Muscle of back (tissue), 13 donors: ENCODE measurements at places on chromosomes 2 and 18.

DNA sequence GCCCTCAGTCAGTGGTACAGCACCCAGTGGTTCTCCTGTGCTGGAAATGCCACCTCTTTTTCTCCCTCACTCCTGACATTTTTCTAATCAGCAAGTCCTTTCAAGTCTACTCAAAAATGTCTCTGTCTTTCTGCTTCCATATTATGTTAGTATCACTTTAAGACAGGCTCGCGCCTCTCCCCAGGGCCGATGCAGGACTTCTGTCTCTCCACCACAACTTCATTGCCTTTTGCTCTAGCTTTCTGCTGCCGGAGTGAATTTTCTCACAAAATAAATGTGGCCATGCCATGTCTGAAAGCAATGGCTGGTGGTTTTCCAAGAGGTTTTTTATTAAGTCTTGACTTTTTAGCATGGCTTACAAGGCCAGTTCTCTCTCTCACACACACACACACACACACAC lies 73.6 kb downstream of the AOX1 start:
- DNase-seq, result no peak

- no peak for DNase-seq
Observed at GRCh38 chr18:21115519-21116411, 4.2 kb upstream of the ROCK1 start.

DNA sequence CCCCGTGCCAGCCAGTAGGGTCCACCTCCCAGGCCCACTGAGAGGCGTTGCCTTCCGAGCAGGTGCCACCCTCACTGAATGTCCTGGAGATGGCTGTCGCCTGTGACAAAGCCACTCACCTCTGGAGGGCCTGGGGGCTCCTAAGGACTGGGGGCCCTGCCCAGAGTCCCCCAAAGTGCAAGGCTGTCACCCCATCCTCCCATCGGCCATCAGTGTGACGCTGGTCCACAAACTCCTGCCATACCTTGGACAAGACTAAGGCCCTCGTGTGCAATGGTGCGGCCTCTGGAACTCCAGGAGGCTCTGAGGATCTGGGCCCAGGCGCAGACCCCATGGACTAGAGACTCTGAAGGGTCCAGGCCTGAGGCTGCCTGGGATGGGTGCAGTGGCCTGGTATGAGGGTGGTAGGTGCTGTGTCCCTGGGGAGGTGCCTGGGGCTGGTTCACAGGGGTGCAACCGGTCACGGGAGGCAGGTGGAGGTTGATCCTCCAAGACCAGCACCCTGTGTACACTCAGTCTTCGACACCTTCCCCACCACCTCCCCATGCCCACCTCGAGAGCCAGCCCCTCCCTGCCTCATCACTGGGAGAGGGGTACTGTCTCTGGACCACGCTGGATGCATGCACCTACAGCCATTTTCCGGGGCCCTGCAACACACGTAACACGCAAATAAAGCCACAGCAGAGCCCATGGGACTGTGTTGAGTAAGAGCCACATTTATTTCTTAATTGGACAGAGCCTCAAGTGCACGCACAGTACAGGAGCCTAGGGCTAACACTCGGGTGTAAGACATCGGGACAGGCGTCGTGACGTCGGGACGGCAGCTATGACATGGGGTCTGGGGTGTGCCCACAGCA lies 21.6 kb downstream of the AQP12A start:
- DNase-seq, result no peak

DNA sequence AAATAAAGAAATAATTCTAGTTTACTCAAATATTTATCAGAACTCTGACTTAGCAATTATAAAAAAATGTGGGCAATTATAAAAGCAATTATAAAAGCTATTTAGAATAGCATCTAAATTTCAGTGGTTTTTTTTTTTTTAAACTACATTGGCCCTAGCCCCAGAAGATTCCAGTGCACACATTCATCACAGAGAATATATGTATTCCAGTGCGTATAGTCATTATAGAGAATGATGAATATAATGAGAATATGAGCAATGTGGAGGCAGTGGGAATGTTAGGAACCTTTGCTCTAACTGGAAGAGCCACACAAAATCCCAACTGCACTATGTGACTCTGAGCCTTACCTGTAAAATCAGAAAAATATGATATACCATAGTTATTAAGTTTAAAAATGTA lies 10.5 kb downstream of the MAP3K2 start:
- DNase-seq, result no peak

GRCh38 chr18:13809531-13810255 lies 14.3 kb upstream of the MC5R start:
- DNase-seq, result no peak

DNA sequence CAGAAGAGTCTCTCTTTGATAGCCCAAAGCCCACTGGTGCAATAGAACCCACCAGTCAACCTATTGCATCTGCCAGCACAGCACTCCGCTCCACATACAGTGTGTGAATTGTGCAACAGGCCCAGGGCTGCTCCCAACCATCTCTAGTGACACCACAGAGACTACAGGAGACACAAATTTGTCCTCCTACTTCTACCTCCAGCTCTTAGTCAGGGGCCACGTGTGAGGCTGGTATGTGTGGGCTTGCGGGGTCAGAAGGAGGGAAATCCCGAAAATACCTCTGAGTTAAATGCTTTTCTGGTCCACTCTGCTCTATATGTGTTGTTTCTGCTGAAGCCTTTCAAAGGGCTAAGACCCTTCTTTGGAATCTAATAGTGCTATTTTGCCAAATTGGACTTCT lies 18.0 kb downstream of the DGUOK start:
- no peak for DNase-seq

GRCh38 chr18:64294967-64295366 lies 146.1 kb upstream of the LINC00305 start:
- no peak for DNase-seq

DNA sequence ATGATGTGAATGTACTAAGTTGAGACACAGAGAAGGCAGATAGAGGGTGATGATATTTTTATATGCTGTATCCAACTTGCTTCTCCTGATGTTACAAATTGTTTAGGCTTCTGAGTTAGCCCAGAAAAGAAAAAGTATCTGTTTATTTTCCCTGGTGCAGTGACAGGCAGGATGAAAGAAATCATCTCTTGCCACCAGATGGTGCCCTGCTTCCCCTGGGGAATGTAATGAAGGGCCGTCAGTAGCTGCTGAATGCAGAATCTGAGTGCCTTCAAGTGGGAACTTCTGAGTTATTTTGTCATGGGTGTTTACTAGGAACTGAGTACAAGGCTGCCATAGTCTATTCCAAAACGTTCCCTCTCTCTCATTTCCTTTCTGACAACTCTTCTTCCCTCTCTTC lies 525.6 kb downstream of the MBD2 start:
- peak; percentile 0 for DNase-seq

DNA sequence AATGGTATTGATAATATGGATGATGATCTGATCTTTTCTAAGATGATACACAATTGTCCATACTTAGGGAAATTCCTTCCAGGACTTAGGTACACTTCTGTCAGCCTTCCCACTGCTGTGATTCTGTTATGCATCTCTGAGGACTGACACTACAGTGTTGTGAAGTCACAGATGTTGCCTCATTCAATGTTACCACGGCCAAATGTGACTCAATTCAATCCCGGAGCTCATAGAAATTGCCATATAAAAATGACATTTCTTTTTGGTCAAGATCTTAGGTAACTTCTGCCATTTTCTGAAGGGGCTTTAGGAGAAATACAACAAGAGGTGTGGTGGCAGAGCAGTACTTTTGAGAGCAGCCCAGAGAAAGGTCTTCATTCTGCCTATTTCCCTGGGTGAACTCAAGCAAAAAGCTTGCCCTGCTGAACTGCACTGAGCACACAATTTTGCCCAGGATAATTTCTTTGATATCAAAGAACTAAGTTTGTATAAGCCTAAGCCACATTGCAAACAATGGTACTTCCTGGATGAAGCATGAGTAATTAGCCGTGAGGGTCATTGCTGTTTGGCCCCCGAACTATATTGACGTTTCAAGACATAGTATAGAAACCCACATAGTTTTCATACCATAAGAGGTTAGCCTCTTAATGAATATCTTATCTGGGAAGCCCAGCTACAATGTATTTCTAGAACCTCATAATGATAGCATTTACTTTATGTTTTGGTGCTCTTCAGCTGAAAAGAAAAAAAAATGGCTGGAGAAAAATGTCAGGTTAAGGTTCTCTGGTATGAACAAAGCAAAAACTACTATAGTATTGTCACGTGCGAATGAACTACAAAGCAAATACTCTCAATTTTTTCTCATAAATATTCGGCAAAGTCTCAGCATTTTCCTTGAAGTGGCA lies 437.4 kb downstream of the MEIS1 start:
- no peak for DNase-seq

GRCh38 chr2:185108588-185108987 lies 510.3 kb downstream of the ZNF804A start:
- no peak for DNase-seq

GRCh38 chr2:23777826-23778225 lies 149.1 kb downstream of the ATAD2B start:
- no peak for DNase-seq

- DNase-seq, result no peak
Observed at GRCh38 chr2:25367296-25367695, 25.6 kb upstream of the DNMT3A start.

- DNase-seq, result no peak
Observed at GRCh38 chr2:122988395-122989221, 1036.5 kb upstream of the CNTNAP5 start.

GRCh38 chr2:182895798-182896197 lies 29.4 kb upstream of the FRZB start:
- no peak for DNase-seq

DNA sequence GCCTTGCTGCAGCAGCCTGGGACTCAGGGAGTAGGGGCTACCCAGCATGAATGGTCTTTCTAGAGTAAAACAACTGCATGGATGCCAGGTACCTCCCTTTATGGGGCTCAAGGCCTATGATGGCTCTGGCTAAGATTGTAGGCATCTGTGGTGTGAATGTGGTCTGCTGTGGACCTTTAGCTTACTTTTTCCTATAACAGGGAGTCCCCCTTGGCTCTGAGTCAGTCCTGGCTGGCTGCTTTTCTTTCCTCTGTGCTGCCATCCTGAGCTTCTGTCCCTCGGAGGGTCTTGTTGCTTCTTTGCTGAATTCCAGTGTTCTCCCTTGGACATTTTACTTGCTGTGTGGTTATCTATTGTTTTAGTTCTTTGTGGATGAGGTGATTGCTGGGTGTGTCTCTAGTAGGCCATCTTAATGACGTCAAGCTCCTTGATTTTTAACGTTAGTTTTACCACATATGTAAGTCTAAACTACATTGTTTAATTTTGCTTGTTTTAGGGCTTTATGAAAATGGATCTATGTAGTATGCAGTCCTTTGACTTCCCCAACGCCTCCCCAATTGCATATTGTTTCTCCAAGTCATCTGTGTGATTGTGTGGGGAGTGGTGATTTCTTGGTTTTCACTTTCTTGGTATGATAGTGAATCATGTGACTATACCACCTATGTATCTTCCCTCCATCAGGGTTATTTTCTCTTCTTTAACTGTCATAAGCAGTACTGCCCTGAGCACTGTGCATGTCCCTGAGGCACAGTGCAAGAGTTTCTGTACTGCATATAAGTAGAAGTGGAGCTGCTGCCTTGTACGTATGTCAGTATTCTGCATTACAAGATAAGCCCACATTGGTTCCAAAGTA lies 92.4 kb downstream of the NCK2 start:
- DNase-seq, result no peak

- no peak for DNase-seq
Observed at GRCh38 chr2:126876631-126877030, 22.1 kb upstream of the TEX51 start.

DNA sequence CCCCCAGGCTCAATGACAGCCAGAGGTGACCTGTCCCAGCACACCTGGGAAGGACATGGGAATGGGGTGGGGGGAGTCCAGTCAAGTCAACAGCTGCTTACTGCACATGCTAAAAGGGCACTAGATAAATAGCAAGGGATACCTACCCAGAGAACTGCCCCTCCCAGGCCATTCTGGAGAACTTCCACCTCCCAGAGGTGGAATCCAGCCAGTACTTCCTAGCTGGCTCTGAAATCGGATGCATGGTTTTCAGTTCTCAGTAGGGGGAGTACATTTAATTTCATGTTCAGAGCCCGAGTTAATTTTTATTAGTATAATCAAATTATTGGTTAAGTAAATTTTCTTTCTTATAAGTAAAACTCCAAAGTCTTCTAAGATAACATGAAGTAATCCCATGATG lies 28.9 kb upstream of the ITGA6 start:
- no peak for DNase-seq

GRCh38 chr2:138239902-138240491 lies 261.6 kb upstream of the SPOPL start:
- DNase-seq, result peak; percentile 57

DNA sequence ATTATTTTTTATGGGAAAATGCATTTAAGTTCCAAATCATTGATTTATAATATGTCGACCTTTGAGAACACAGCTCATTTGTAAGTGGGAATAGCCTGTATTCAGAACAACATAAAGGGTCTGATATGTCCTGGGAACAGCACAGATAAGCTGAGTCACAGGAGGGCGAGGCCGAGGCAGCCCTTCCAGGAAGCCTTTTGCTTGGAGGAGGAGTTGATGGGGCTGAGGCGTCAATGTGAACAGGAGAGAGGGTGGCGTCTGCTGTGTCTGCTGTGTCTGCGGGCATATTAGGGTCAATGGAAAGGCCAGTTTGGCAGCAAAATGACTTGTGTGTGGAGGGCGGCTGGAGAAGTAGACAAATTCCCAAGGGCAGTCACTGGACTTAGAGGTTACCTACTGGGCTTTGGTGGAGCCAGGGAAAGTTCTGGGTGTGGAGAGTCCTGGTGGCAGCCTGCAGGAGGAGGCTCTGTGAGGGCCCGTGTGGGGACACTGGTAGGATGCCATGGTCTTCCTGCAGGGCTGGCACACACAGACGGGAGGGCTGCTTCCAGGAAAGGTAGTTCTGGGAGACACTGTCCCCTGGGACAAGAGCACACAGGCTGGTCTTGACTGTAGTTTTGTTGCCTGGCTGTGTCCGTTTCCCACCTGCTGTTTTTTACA lies 128.1 kb downstream of the GLI2 start:
- DNase-seq, result no peak

- DNase-seq, result no peak
Observed at GRCh38 chr2:105478670-105479069, 79.8 kb upstream of the FHL2 start.

- DNase-seq, result no peak
Observed at GRCh38 chr2:57569396-57569795, 477.2 kb upstream of the VRK2 start.

- DNase-seq, result no peak
Observed at GRCh38 chr18:13176847-13177246, 41.7 kb upstream of the LDLRAD4 start.

DNA sequence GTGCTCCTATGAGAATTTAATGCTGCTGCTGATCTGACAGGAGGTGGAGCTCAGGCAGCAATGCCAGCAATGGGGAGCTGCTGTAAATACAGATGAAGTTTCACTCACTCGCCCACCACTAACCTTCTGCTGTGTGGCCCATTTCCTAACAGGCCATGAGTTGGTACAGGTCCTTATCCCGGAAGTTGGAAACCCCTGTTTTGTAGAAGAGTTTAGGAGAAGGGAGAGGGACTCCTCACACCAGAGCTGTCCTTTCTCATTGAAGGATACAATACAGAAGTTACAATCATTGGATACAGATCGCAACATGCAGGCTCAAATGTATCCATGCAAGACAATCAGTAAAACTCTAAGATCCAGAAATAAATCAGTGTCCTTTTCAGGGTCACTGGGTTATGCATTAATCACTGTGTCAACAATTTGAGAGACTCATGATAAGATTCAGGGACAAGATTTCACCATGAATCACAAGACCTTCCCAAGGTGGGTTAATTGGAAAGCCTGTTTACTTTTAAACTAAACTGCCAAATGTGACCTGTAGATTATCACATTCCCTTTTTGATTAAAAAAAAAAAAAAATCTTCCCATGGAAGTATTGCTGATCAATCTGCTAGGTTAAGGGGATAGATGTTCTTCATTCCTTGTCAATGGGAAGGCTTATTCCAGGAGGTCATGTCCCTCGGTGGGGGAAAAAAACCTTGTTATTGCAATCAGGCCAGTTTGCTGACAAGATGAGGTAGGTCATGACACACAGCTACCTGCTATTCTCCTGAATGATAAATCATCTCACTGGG lies 97.2 kb downstream of the SP100 start:
- no peak for DNase-seq
